Right lobe of liver (tissue), 6 donors: ENCODE measurements at places on chromosomes 3 and 15.

GRCh38 chr3:47441796-47442551 lies 33.8 kb downstream of the SCAP start:
- DNase-seq: no peak

DNA sequence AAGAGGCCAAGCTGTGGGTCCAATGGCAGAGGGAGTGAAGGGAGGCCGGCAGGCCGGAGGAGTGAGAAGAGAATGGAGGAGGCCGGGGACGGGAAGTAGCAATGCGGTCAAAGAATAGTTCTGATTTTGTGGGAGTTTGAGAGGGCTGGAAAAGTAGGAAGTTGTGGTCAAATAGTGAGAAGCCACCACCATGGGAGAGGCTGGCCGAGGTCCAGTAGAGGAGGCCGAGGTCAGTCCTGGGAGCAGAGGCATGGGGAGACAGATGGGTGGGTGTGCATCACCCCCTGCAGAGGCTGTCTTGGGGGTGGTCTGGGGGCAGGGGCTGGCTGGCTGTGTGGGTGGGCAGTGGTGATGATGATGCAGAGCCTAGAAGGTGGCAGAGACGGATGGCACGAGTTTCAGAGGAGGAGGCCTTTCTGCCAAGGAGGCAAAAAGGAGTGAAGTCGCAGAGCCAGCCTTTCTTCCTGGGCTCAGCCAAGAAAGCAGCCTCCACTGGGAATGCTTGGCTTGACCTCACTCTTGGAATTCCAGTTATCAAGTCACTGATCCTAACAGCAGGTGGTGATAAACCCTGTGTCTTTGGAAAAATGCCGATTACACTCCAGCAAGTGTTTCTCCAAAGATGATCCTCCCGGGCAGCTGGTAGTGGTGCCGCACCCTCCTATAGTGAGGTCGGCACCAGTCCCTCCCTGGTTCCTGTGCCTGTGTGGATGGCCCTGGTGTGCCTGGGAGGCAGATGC lies 57.3 kb downstream of the ARNT2 start:
- DNase-seq: no peak

GRCh38 chr3:126226374-126226773 lies 46.0 kb upstream of the ALDH1L1 start:
- no peak for DNase-seq

DNA sequence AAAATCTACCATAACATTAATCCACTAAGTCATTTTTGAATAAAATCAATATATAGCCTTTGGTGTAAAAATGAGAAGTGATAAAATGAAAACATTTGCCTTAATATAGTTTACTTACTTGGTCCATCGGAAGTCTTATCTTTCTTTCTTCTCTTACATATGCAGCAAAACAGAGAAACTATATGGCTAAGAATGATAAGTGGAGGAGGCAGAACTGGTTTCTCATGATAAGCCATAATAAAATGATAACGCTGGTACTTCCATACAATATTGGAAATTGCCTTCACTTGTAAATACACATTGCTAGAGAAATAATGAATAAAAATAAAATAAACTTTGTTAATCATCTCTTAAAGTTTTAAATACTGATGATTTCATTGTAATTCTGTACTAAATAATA lies 47.8 kb upstream of the USP50 start:
- no peak for DNase-seq
